Erythroblast (primary cell): ENCODE measurements at places on chromosomes 1 and 21.

DNA sequence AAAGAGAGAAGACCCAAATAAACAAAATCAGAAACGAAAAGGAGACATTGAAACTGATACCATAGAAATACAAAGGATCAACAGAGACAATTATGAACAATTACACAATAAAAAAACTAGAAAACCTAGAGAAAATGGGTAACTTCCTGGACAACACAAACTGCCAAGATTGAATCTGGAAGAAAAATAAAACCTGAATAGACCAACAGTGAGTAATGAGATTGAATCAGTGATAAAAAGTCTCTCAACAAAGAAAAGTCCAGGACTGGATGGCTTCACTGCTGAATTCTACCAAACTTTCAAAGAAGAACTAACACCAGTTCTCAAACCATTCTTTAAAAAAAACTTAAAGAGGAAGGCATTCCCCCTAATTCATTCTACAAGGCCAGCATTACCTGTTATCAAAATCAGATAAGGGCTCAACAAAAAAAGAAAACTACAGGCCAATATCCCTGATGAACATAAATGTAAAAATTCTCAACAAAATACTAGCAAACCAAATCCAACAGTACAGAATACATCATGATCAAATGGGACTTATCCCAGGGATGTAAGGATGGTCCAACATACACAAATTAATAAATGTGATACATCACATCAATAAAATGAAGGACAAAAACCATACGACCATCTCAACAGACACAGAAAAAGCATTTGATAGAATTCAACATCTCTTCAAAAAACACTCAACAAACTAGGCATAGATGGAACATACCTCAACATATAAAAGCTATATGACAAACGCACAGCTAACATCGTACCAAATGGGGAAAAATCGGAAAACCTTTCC, 119.9 kb downstream of the ACBD6 start:
- no peak for DNase-seq

- DNase-seq, result no peak
Observed at GRCh38 chr1:10540277-10541005, 65.7 kb downstream of the PEX14 start.

GRCh38 chr1:218357211-218357892, 12.2 kb downstream of the TGFB2 start:
- DNase-seq, result no peak

- no peak for DNase-seq
Observed at GRCh38 chr1:228021355-228022030, 14.7 kb downstream of the WNT3A start.

GRCh38 chr1:206430031-206430983, 40.0 kb upstream of the IKBKE start:
- DNase-seq, result no peak

DNA sequence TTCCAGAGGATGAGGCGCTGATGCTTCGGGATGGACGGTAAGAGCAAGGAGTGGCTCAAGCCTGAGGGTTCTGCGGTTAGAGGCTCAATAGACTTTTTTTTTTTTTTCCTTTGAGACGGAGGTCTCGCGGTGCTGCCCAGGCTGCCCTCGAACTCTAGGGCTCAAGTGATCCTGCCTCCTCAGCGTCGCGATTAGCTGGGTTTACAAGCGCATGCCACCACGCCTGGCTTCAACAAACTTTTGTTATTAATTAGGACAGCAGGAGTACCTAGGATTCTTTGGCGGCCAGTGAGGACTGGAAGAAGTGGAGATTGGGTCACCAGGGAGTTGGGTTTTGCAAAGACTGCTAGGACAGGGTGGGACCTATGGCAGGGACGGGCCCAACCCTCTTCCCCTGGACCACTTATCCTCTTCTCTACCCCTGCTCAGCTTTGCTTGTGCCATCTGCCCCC, 587 bp downstream of the SCNM1 start:
- peak; percentile 65 for DNase-seq

GRCh38 chr1:245207056-245207638, 52.4 kb downstream of the KIF26B start:
- DNase-seq, result no peak

- no peak for DNase-seq
Observed at GRCh38 chr1:221139991-221140390, 260.7 kb downstream of the HLX start.

DNA sequence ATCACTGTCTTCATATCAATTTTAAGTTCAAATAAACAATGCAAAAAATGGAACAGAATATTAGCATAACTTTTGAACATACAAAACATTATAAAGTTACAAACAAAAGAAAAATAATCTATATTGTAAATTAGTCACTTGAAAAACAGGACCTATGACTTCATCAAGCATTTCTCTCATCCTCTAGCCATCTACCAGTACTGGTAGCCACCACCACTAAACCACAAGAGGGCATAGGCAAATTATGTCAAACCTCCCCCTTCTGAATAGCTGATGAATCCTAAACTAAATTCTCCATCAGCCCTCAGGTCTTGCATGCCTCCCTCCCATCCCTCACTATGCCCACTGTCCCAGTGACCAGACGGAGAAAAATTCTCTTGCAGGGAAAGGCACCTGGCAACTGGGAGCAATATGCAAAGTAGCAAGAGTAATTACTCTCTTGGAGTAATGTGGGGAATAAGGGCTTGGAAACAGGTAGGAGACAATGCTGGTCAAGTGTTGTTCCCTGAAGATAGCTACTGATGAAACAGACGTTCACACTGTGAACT, 37.1 kb downstream of the SSX2IP start:
- DNase-seq, result no peak

DNA sequence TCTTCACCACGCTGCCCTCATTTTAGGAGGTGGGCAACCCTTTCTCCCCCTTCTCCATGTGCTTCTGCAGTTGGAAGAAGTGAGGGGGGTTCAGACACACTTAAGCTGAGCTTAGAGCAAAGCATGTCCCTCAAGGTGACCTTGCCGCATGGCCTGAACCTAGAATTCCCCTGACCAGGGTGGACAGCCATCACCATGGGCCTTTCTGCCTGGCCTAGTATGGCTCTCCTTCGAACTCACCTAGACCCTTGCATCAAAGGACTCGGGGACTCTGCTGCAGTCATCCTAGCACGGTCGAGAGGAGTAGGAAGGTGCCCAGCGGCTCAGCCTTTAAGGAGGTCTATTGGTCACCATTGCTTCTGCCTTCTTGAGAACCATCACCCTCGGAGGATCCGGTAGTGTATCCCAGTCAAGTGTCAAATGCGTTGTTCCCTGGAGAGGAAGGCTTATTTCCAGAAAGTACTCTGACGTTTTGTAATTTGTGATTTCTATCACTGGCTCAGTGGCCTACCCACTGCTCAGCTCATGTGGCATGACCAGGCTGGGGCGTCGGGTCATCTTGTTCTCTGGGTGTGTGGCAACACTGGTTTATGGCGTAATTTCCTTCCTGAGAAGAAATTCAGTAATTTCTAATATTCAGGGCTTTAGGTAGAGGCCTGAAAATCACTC, at the start of gene KCNE1:
Gene KCNE1, minus strand, starts transcription at position 424 of the 669 bp plus-strand sequence. CDS start 62,576 bp downstream, outside the sequence.
- no peak for DNase-seq

- DNase-seq, result no peak
Observed at GRCh38 chr1:232282498-232282897, 347.4 kb downstream of the SIPA1L2 start.

- no peak for DNase-seq
Observed at GRCh38 chr21:38741092-38741949, 64.4 kb upstream of the ETS2 start.

DNA sequence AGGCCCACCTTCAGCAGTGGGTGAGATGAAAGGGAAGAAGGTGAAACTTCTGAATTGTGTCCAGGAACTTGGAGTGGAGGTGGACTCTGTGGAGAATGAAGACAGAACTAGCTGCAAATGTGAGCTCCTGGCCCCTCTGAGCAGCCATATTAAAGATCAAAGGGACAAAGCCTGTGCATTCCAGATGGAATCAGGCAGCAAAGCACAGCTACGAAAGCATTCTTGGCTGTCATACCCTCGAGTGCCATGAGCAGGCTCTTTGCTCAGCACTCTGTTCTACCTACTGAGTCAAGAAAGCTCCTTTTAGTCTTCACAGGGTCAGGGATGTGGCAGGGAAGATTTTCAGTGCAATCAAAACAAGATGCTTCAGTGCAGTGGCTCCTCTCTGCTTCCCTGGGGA, 86.3 kb upstream of the TSPAN2 start:
- no peak for DNase-seq

DNA sequence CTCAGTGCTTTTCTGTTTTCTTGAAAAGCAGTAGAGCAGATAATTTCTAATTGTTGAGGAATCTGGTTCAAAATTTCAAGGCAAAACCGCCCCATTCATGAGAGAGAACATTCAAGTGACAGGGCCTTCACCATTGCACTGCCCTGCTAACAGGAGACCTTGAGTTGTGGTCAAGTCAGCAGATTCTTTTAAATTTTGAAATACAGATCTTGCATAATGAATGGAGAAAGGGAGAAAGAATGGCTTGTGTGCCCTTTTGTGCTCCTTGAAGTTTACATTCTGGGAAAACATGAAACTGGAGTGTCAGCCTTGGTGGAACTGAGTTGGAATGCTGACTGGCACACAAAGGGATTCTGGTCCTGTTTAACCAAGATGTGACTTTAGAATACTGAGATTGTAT, 164.5 kb upstream of the UBE2U start:
- no peak for DNase-seq

DNA sequence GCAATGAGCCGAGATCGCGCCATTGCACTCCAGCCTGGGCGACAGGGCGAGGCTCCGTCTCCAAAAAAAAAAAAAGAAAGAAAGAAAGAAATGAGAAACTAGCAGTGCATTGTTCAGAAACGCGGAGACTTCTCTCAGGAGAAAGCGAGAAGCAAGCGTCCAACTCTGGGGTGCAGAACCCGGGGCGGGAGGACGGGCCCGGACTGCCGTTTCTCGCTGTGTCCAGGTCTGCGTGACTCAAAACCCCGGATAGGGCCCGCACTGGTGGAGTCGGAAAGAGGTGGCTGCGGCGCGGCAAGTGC, 395 bp upstream of the MIB2 start:
- DNase-seq, result no peak

GRCh38 chr1:200379432-200379757, 30.4 kb downstream of the ZNF281 start:
- DNase-seq, result no peak

DNA sequence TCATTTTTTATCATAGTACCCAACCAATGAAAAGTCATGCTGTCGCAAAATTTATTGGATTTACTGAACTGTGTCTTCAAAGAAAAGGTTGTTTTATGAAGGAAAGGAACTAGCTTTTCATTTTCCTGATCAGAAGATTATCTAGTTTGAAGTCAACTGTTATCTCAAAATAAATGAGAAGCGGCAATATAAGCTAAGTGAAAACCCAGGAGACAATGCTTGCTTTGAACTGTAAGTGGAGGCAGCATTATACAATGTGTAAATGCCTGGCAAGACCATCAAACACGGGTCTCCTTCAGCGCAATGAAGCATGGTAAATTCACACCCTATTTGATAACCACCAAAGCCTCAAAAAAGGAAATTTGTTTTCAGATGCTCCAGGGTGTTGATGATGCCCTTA, 134.4 kb upstream of the PTBP2 start:
- DNase-seq, result no peak

DNA sequence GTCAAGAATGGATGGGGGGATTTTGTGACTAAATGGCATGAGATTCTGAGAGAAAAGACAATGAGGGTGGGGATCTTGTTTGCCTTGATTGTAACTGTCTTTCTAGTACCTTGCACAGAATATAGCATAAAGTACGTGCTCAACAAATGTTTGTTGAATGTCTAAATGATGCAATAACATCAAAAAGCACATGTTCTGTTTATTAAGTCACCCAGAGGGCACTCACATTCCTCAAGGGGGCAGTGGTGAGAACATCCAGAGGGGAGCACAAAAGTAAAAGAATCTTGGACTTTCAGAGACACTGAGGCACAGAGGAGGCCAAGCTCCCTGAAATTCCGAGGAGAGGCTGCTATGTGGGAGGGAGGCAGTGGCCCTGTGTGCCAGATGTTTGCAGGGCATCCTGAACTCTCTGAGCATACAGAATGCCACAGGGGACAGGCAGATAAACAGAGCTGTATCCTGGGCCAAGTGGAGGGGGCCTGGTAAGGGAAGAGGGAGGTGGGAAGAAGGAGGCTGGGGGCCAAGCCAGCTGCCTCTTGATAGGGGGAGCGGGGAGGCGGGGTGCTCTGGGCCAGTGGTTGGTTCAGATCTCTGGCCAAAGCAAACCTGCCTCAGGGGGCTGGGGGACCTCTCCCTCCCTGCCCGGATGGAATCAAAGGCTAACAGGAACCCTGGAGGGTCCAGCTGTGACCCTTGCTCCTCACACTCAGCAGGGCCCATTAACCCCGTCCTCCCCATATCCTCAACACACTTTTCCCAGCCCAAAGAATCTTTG, 6.5 kb upstream of the ATP1A2 start:
- DNase-seq, result peak; percentile 57

DNA sequence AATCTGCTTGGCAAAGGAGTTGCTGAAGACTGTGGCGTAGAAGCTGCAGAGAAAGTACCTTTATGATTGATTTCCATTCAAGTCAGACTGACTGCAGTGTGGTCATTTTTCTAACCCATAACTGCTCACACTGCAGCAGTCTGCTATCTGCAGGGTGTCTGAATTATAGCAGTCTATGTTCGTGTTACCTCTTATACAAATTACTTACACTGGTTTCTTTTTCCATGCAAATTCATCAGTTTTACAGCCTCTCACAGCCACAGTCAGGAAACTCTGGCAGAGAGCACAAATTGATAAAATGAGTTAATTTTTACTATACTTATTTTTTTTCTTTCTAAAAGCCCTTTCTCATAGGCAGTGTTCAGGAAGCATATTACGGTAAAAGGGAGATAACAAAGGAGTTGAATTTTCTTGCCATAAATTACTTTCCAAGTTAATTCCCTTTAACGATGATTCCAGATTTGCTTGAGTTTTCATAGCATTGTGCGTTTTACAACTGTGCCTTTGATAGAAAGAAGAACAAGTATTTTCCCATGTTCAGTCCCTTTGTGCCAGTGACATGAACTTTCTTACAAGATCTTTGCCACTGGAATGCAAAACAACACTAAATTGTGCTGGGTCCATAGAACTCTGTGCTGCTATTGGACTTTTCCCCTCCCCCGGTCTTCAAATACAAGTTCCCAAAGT, 261.5 kb downstream of the NFIA start:
- no peak for DNase-seq

- DNase-seq, result no peak
Observed at GRCh38 chr21:34822942-34823341, 154.1 kb downstream of the CLIC6 start.

DNA sequence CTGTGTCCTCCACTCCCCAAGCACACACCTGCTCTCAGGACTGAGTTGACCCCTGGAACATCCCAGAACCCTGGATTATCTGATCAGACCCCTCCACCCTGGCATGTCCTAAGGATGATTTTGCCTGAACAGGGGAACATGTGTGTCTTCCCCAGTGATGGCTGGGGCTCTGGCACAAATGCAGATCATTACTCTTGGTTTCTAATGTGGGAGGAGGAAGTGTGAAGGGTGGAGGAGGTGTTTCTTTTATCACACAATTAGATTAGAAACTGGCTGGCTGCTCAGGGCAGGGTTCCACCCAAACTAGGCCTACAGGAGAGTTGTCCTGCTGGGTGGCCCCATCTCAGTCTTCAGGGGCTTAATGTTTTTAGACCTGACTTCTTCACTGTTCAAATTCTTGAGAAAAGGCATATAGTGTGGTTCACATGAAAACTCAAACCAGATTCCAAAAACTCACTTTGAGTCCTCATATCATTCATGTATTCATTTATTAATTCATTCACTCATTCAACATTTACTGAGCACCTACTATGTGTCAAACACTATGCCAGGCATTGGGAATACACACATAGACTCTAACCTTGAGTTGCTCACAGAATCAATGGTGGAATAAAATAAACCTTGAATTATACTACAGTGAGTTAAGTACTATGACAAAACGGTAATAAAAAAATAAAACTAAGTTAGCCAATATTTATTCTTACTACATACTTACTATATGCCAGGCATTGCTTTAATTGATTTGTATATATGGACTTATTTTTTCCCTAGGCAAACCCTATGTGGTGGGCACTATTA, 221.8 kb upstream of the JUN start:
- no peak for DNase-seq
